ENCODE measurements at places on chromosomes 5 and 9.

GRCh38 chr9:38432922-38433510, 8.8 kb upstream of the IGFBPL1 start:
- no peak for DNase-seq

GRCh38 chr5:34682926-34683623, 26.9 kb downstream of the RAI14 start:
- DNase-seq, result no peak

DNA sequence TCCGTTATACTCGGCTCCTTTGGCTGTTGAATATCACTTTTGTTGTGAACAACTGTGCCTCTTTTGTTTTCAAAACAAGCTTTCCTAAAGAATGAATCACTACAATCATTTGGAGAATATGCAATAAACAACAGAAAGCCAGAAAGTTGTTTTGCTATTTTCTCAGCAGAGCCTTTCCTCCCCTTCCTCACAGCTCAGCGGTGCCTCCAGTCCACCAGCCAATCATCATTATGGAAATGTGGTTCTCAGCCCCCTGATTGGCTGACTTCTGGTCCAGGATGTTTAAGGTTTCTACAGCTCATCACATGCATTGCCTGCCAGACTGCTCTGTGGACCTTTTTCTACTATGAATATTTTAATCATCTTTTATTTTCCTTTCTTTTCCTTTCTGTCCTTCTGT, 9.1 kb upstream of the ZNF608 start:
- DNase-seq, result no peak

- no peak for DNase-seq
Measured at GRCh38 chr5:78506261-78507024, 142.1 kb downstream of the LHFPL2 start.

DNA sequence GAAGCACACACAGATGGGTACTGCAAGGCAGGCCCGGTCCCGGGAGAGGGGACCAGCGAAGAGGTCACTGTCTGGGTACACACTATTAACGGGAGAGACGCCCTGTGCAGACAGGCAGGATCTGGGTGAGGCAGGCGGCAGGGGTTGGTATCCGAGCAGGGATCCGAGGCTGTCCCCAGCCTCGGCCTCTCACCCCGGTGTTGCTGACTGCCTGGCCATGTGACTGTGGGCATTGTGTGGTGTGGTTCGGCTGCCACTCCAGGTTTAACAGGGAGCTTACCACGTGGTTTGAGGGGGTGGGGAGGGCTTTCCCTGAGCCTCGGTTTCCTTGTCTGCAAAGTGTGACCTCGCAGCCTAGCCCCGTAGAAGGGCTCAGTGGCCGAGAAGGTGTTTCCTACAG, 11.1 kb upstream of the RALGDS start:
- DNase-seq, result no peak

DNA sequence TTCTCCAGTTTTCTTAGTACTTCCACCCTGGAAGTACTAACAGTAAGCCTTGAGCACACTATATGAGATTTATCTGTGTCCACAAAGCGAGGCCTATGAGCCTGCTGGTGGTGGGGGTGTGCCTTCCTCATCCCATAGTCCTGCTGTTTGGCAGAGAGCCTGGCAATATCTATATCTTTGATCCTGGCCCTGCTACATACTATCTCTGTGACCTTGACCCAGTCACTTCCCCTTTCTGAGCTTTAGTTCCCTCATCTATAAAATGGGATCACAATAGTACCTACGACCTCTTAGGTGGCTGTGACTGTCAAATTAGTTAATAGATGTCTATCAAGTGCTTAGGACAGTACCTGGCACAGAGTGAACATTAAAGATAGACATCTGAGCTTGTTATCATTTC, 114.6 kb upstream of the SAP30L start:
- no peak for DNase-seq

GRCh38 chr9:70228118-70228517, 30.7 kb upstream of the SMC5 start:
- no peak for DNase-seq

DNA sequence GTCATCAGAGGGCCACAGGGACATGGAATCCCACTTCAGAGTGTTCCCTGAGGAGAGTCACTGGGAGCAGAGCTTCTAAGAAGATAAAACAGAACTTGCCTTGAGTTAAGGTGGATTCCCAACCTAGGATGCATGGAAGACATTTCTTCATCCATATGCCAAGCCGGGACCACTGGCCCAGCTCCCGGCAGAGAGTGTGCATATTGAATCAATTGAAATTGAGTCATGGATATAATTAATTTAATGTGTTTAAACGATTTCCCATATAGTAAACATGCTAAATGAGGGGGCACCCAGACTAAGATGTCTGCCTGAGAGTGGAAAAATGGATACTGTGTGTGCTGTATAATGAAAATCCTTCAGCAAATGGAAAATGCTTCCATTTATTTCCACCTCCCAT, 194.4 kb upstream of the TBC1D2 start:
- no peak for DNase-seq

- no peak for DNase-seq
Measured at GRCh38 chr5:5436203-5436760, 13.8 kb downstream of the ICE1 start.

DNA sequence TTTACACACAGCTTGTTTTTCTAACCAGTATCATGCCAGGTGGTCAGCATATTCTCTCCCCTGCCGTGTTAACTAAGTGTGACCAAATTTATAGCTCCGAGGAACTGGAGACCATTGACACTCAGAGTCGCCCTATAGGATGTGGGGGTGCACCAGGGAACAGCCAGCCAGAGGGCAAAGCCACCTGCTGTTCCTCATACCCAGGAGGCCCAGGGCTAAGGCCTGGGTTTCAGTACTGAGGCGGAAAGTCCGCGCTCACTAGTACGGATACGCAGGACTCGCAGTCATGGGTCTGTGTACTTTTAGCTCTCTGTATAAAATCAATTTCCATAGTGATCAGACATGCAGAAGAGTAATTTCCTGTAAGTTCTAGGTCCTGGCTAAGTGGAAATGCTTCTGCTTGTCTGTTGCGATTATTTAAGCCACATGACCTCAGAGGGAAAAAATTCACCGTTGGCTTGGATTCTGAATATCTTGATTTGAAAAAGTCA, 247.0 kb downstream of the AOPEP start:
- DNase-seq, result no peak

- no peak for DNase-seq
Measured at GRCh38 chr9:29793970-29794369, 2220.7 kb upstream of the C9orf72 start.

DNA sequence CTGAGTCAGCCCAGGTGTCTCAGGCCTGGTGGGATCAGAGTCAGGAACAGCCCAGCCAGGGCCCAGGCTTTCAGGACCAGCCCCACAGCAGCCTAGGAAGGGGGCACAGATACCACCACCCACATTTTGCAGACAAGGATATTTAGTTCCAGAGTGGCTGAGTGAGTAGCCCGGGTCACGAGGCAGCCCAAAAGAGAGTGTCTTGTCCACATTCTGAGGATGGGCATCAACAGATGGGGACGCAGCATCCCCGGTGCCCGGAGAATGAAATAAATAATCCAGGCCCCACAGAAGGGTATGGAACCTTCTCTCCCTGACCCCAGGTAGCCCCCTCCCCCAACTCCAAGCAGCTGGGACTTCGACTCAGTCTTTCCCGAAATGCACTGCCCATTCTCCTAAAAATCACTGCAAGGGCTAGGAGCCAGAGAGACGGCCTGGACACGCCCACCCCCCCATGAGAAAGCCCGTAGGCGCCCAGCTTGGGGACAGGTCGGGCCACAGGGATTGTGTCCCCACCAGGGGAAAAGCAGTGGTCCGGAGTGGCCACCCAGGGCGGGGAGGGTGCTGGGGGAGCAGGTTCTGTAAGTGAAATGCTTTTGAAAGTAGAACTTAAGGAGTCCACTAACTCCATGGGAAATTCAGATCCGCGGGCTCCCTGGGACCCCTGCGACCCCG, 6.9 kb downstream of the LHX3 start:
- no peak for DNase-seq

GRCh38 chr5:142499591-142500226, 174.9 kb upstream of the SPRY4 start:
- DNase-seq, result no peak

DNA sequence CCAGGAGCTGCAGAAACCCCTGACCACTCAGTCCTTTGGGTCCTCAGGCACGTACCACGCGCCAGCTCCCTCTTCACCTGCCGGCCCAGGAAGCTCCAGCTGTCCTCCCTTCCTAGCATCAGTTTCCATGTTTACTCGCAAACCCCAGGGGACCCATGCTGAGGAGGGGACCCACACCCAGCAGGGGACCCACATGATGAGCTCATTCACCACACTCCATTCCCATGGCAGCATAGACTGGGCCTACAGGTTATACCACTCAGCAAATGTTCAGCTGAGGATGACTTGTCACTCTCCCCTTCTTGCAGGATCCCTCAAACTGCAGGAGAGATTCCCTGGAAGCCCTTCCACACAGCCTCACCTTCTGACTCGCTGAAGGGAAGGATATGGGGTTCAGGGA, 73.5 kb upstream of the GALNT10 start:
- no peak for DNase-seq

- DNase-seq, result no peak
Measured at GRCh38 chr5:65152131-65152530, 329.6 kb downstream of the ADAMTS6 start.

GRCh38 chr5:39570403-39571027, 145.7 kb upstream of the DAB2 start:
- DNase-seq, result no peak

DNA sequence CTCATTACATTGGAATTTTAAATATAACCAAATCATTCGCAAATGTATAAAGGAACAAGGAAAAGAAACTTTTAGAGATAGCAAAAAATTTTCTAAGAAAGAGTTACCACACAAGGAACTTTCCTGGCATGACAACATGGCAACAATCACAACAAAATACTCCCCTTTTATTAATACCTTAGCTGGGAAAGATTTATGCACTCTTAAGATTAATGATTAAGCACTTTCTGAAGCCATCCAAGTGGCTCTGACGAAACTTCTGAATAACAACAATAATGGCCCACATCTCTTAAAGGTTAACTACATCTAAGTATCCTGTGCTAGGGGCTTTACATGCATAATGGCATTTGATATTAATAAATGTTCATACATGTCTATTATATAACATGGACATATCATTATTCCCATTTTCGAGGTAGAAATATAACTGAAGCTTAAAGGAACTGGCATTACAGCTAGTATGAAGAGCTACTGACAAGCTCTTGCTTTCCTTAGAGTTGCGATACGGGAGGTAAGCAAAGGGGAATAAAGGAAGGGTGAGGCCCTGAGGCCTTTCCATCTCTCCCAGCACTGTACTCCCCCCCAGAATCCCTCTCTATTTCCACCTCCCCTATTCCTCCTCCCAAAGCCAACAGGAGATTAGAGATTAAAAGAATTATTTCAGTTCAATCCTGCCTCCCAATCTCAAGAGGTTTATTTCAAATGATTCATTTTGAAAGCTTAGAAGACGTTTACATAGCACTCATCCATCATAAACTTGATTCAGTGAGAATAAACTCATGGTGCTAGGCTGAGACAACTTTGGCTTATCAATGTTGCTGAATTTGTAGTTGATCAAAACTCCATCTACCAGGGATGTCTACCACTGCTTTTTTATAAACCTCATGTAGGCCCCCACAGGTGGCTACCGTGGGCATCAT, 9.6 kb downstream of the MTMR12 start:
- no peak for DNase-seq

DNA sequence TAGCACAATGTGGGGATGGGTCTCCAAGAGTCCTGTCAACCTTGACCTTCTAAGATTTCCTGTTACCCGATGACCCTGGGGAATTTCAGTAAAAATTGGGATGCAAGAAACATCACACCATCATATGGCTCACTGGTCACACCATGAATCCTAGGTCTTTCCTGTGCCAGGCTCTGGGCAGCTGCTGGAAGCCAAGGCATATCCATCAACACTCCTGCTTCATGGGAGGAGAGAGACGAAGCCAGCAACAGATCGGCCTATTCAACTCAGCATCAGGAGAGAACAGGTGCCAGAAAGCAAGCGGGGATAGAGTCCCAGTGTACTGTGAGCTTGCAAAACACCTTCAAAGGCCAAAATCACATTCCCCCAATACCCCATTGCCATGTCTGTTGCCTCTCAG, 6.5 kb upstream of the NEK6 start:
- DNase-seq, result no peak

DNA sequence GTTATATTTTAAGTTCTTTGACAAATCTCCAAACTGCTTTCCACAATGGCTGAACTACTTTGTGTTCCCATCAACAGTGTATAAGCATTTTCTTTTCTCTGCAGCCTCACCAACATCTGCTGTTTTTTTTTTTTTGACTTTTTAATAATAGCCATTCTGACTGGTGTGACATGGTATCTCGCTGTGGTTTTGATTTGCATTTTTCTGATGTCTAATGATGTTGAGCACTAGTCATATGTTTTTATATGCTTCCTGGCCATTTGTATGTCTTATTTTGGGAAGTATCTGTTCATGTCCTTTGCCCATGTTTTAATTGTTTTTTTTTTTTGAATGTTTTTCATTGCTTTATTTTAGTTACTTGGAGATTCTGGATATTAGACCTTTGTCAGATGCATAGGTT, 196.6 kb downstream of the PLK2 start:
- no peak for DNase-seq

GRCh38 chr5:141772281-141772680, 90.3 kb upstream of the ARAP3 start:
- no peak for DNase-seq

DNA sequence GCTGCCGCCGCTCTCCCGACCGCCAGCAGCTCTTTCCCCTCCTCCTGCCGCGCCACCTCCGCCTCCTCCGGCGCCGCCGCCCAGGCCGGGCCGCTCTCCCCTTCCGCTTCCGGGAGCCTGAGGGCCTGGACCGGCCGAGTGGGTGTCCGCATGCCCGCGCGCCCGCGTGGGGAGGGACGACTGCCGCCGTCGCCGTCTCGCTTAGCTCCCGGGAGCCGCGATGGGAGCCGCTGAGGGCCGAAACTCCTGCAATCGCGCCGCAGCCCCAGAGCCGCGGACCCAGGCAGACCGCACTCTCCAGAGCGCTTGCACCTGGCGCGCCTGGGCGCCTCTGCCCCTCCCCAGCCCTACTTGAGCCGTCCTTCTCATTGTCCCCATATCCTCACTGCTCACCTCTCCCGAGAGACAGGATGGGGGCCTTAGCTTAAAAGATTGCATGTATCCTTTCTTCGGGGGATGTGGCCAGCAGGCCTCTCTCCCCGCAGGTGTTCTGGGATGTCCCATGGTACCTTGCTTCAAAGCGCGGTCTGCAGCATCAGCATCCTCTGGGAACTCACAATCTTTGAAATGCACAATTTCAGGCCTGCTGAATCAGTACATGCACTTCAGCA, at the start of gene ZDHHC21:
Gene ZDHHC21 (minus strand): TSS at position 182 of the 611 bp plus-strand sequence. CDS start 19,092 bp downstream, outside the sequence.
- DNase-seq, result no peak

DNA sequence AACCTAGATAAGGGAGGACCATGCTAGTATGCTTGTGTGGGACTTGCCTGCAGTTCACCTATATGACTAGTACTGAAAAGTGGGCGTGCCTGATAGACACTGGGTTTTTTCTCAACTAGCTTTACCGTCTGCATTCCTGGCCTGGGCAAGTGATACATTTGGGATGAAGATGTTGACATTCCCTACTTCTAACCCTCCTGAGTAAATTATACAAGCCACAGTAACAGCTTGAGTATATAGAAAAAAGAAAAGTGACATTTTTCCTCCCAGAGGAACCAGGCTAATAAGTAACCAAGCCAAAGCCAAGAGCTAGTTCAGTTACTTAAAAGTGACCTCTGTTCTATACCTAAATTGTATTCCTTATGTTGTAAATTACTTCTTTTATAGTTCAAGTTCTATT, 153.8 kb upstream of the CYLC2 start:
- DNase-seq, result no peak
